ENCODE measurements at places on chromosomes 4 and X. TPM values are rescaled to one million over a fixed set of nuclear protein-coding genes. Genes with fewer than 3 reads are reported as not detected.

- DNase-seq: no peak
These were observed 252.8 kb downstream of the NAP1L3 start for GRCh38 chrX:93420525-93421082.

The XAGE2 gene
- total RNA-seq: not detected

DNA sequence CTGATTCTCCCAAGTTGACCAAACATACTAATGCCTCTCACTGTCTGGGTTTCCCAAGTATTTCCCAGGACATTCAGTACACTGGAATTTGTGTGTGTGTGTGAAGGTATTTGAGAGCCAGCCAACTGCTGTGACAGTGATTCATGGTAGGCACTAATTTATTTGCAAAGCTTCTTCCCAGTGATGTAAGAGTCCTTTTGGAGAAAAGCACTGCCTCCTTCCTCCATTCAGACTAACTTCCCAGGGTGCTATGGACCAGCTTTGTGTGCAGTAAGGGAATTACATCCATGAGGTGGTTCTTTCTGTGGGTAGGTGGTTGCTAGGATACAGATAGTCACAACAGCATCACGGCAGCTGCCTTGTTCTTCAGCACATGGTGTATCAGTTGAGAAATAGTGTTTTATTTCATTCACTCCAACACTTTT, 8.7 kb downstream of the EGF start:
- DNase-seq: no peak

The ANTXR2 gene
- total RNA-seq: 19.6 TPM

The GALNTL6 gene
- 0.24 TPM for total RNA-seq

GRCh38 chrX:13428053-13428786, 108.4 kb upstream of the ATXN3L start:
- DNase-seq: no peak

The MAGEA10 gene
- not detected for total RNA-seq

- no peak for DNase-seq
These were observed 24.8 kb upstream of the CYBB start for GRCh38 chrX:37755025-37755424.

The FAM149A gene
- total RNA-seq: not detected

- DNase-seq: no peak
These were observed 5.2 kb upstream of the GK2 start for GRCh38 chr4:79413032-79413885.

DNA sequence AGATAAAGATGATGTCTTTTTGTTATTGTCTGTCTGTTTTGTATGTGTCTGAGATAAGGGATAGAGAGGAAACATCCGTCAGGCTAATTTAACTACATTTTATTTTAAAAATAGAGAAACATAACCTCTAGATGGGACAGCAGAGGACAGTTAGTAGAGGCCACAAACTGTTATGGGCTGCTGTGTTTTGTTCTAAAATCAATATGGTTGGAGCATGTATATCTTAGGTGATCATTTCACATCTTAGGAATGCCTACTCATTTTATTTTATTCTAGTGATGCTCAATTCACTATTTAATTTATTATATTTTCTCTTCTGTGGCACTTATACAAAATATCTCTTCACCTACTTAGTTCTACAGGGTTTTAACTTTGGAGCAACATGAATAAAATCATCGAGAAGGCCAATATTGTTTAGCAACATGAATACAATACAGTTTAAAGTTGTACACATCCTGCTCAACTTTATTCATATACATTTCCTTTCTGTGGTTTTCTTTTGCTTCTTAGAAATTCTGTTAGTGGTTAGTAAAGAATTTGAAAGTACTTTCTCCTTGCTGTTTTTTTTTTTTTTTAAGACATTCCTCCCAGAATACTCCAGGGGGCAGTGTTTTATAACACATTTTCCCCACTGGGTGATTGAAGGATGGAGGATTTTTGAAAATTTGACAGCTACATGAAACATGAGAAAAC, 392.9 kb downstream of the UNC5C start:
- DNase-seq: no peak

DNA sequence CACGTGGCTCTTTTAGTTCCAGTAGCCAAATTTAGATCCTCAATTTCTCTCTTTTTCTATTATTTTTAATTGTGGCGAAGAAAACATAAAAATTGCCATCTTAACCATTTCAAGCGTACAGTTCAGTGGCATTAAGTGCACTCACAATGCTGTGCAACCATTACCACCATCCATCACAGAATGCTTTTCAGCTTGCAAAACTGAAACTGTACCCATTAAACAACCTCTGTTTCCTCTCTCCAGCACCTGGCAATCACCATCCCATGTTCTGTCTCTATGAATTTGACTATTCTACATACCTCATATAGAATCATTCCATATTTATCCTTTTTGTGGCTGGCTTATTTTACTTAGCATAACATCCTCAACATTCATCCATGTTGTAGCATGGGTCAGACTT, 74.9 kb downstream of the METTL14 start:
- DNase-seq: no peak

GRCh38 chr4:143286701-143287571, 49.7 kb upstream of the GAB1 start:
- DNase-seq: no peak

- no peak for DNase-seq
These were observed 6.2 kb downstream of the CXCL6 start for GRCh38 chr4:73842696-73843095.

The HDX gene
- 2.9 TPM for total RNA-seq

Data from activated B cell treated with CpG ODN at 0.5 μM for 24 hours (primary cell).